CD4-positive, alpha-beta T cell treated with Interleukin-2 at 100 ng/mL for 4 hours (primary cell): ENCODE measurements at places on chromosomes 6 and 20.

- DNase-seq, result no peak
These were observed 514.1 kb upstream of the NRSN1 start for GRCh38 chr6:23611776-23612381.

GRCh38 chr6:34468378-34468892 lies 2.6 kb downstream of the PACSIN1 start:
- no peak for DNase-seq

GRCh38 chr6:40705354-40705753 lies 118.2 kb upstream of the LRFN2 start:
- no peak for DNase-seq

DNA sequence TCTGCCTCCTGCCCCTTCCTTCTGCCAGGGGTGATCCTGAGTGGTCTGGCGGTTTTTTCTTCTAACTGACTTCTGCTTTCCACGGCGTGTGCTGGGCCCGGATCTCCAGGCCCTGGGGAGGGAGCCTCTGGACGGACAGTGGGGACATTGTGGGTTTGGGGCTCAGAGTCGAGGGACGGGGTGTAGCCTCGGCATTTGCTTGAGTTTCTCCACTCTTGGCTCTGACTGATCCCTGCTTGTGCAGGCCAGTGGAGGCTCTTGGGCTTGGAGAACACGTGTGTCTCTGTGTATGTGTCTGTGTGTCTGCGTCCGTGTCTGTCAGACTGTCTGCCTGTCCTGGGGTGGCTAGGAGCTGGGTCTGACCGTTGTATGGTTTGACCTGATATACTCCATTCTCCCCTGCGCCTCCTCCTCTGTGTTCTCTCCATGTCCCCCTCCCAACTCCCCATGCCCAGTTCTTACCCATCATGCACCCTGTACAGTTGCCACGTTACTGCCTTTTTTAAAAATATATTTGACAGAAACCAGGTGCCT lies 10.2 kb downstream of the SLC29A1 start:
- no peak for DNase-seq

DNA sequence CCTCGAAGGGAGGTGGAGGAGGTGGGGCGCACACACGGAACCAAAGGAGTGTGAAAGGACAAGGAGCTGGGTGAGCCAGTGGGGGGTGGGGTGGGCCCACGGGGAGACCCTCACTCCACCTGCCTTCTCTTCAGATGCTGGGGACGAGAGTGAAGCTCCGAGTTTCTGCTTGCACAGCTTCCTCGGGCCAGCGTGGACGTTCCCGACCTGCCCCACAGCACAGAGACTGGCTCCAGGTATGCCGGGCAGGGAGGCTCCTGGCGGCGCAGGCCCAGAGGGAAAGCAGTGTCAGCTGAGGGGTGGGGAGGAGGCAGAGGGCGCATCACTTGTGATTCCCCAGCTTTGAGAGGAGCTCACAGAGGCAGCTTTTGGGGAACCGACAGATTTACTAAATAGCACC lies 98.5 kb upstream of the RPS6KA2 start:
- no peak for DNase-seq

GRCh38 chr6:144075187-144075586 lies 20.2 kb downstream of the SF3B5 start:
- no peak for DNase-seq

- DNase-seq, result no peak
These were observed 668.6 kb downstream of the UTRN start for GRCh38 chr6:144953552-144954240.

DNA sequence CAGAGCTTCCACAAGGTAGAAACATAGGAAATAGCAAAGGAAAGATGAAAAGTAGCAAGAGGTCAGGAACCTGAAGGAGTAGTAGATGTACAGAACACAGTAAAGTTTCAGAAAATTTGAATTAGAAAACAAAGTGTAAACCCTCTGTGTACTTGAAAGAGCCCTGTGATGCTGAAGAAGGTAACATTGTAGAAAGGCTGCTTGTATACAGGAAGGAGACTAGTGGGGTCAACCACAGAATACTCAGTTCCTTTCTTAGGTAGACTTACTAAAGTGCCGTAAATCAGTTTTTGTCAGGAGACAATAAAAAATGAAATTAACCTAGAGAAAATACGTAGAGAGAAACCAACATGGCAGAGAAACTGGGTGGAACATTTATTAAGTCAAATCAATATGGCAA lies 149.7 kb downstream of the AIG1 start:
- DNase-seq, result no peak

GRCh38 chr6:73943930-73944652 lies 248.1 kb downstream of the CD109 start:
- no peak for DNase-seq

- DNase-seq, result no peak
These were observed 377.8 kb downstream of the UTRN start for GRCh38 chr6:144662812-144663365.

DNA sequence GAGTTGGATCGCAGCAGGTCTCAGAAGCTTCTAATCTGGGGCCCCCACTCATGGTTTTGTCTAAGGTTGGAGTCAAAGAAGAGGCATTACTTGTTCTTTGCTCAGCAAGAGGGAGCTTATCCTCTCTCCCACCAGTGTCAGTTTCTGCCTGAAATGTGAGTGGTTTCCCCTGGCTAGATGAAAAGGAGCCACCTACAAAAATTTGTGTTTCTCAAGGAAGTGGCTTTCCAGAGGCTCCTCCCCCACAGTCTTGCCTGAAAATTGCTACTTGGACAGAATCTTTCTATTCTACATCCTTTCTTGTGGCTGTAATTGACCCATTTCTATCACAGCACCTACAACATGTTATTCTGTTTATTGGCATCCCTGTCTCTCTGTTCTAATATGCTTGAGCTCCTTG lies 37.9 kb downstream of the SCML4 start:
- peak; percentile 37 for DNase-seq

GRCh38 chr6:90383196-90383822 lies 86.7 kb upstream of the BACH2 start:
- DNase-seq, result peak; percentile 32

GRCh38 chr6:112005013-112005371 lies 48.9 kb upstream of the CCN6 start:
- DNase-seq, result no peak

DNA sequence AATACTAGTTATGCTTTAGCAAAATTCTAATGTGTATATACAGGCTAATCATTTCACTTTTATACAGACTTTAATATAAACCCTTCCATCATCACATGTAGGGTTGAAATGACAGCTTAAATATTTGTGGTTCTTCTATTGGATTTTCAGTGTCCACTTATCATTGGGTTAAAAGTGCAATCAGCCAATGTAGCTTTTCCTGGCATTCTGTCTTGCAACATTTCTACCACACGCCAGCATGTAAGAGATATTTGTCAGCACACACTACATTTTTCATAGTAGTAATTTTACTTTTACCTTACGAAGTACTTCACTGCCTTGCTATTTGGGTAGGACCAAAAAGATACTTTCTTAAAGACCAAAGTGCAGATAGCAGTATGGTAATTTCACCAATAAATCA lies 252.0 kb downstream of the TBX18 start:
- DNase-seq, result no peak

- DNase-seq, result no peak
These were observed 23.7 kb upstream of the CFAP206 start for GRCh38 chr6:87384038-87384437.

GRCh38 chr6:30452736-30453507 lies 36.4 kb upstream of the HLA-E start:
- no peak for DNase-seq

DNA sequence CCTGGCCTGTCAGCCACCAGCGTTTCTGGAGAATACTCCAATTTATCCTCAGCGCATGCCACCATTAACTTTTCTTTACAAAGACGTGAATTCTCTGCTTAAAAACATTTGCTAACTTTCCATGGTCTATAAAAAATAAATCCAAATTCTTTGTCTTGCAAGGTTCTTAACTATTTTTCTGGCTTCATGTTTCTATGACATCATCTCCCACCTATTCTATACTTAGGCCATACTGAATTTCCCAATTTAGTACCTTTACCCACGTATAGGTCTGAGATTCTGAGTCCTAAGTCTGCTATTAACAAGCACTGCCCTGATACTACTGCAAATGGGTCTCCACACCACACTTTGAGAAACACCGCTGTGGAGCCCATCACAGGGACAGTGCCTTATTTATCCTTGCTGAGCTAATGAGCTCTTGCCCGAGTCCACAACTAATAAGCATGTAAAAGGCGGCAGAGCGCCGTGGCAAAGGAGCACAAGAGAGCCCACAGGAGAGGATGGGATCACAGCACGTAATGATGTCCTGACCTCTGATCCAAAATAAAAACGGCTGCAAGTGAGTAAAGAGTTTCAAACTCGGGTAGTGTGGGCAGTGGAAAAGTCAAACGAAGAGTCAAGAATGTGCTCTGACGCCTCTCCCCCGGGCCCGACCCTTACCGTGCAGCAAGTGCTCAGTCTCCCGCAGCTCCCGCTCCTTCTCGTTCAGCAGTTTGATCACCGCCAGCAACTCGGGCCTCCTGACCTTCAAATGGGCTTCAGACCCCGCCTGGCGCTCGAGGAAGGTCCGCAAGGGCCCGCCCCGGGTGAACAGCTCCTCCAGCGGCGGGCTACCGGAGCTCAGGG lies 519 bp downstream of the MTRF1L start:
- DNase-seq, result peak; percentile 8

DNA sequence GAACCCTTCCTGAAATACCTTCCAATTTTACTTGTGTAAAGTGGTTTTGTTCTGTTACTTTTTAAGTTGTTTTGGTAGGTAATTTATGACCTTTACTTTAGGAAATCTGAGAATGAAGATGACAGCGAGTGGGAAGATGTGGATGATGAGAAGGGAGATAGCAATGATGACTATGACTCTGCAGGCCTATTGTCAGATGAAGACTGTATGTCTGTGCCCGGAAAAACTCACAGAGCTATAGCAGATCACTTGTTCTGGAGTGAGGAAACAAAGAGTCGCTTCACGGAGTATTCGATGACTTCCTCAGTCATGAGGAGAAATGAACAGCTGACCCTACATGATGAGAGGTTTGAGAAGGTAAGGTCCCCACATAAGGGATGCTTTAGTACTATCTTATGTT lies 6.6 kb upstream of the ZC2HC1B start:
- no peak for DNase-seq

- DNase-seq, result no peak
These were observed 100.6 kb downstream of the DCDC2 start for GRCh38 chr6:24257282-24257681.

- DNase-seq, result peak; percentile 61
These were observed 8.1 kb upstream of the TSPYL1 start for GRCh38 chr6:116287689-116288282.

GRCh38 chr6:137233911-137234863 lies 15.0 kb upstream of the IFNGR1 start:
- DNase-seq, result peak; percentile 51
